ENCODE measurements at places on chromosomes 1 and 21.

- DNase-seq, result no peak
Measured at GRCh38 chr1:101124405-101124804, 98.8 kb upstream of the DPH5 start.

DNA sequence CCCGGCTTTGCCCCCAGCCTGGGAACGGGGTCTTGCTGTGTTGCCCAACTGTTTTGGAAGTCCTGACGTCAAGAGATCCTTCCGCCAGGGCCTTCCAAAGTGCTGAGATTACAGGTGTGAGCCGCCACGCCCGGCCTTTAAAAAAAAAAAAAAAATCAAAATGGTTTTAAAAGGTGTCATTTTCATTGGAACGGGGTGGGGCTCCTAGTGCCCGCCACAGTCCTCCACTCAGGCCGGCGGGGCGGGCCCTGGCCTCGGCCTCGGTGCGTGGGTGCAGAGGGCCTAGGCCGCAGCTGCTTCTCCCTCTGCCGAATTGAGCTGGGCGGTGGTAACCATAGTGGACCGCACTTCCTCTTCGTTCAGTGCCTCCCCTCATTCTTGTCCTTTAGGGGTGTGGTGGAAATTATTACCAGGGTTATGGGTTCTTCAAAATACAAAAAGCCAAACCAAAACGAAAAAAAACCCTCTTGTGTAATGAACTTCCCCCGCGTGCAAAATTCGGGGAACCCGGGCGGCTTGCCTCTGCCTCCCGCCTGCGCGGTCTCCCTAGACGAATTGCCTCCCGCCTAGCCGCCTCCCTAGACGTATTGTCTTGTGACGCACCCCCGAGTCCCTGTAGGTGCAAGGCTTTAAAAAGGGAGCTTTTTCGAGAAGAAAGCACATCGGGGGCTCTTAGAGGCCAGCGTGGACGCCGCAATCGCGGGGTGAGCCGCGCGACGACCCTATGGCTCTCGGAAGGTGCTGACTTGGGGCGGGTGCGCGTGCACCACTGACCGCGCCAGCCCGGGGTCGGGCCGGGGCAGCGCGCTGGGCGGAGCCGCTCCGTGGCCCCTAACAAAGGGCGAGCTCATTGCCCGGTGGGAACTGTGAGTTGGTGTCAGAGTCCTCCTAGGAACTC, 10.5 kb upstream of the SPEN start:
- DNase-seq, result no peak

DNA sequence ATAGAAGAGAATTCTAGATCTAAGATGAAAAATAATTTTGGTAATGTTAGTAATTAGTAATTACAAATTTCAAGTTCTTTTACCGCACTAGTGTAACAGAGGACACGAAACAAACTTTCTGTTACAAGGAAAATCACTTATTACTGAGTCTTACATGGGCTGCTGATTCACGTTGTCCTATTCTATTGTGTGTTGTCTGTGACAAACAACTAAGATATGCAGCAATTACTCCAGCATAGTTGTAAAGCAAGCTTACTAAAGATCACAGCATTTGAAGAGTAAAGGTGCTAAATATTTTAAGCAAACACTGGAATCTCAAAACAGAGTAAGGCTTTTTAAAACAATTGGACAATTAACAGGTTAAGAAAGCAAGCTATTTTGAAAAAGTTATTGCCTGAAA, 502.3 kb downstream of the KCNT2 start:
- DNase-seq, result peak; percentile 24

- DNase-seq, result no peak
Measured at GRCh38 chr1:195576641-195577040, 1031.6 kb downstream of the KCNT2 start.

- DNase-seq, result peak; percentile 87
Measured at GRCh38 chr1:82565146-82565545, 764.4 kb downstream of the ADGRL2 start.

DNA sequence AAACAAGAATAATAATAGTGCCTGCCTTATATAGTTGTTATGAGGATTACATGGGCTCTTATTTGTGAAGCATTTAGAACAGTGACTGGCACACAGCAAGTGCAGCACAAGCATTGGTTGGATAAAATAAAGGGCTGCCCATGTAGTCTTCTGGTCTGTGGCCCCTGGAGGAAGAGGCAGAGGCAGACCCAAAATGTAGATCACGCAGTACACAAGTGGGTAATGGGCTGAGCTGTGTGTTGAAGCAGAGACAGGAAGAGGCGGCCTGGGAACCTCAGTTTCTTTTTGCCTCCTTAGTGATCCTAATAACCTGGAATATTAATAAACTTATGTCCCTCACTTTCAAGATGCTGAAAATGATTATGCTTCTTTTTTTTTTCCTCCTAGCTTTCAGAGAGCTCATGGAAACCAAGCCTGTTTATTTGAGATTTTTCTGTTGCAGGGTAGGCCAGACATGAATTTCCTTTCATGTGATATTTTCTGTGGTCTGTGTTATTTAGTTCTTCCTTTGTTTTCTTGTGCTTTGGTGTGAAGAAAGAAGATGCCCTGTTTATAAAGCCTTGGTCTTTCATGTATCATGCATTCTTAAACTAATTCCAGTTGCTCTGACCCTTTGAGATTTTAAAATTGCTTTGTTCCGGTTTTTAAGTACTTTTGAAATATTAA, 42.5 kb downstream of the LRRC8D start:
- no peak for DNase-seq

DNA sequence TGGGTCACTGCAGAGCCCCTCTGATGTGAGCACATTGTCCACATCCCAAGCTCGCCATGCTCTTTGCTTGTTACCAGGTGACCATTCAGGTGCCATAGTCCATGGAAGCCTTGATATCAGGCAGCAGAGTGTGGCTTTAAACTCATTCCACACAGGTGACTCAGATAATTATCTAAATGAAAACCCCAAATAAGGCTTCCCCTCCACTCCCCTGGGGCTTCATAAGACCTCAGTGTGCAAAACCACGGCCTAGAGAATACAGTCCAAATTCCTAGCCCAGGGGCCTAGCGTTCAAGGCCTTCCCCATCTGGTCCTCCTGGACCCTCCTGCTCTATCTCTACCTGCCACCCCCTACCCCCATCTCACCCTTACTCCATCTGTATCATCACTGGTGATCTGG, 97.1 kb downstream of the ARHGEF10L start:
- peak; percentile 46 for DNase-seq

GRCh38 chr1:155011004-155011416, 8.4 kb downstream of the ZBTB7B start:
- DNase-seq, result no peak

GRCh38 chr21:42101246-42101645, 30.1 kb downstream of the UMODL1 start:
- DNase-seq, result no peak

DNA sequence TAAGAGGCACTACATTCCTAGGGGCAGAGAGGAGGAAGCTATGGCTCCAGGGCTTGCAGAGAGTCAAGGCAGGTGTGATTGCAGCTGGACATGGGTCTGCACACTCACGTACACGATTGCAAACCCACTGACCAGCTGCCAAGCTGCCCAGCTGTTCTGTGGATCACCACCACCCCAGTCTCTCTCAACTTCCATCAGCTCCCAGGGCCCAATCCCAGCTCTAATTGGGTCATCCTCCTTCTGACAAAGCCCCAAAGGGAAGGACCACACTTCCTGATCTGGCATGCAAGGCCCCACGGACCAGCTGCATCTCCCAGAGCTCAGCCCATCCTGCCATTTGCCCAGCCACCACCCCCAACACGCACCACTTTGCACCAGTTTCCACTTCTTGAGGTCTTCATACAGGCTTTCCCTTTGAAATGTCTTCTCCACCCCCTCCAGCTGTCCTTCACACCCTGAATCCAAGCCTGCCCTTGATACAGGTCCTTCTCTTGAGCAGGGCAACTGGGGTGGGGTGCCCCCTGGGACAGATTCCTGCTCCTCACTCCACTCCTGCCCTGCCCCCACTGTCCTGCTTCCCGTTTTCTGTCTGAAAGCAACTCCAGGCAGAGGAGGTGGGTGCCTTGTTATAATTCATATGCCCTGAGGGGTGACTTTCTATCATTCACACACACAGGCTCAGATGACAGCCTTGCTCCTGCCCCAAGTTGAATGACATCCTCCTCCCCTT, 179.4 kb upstream of the EDN2 start:
- DNase-seq, result no peak

- DNase-seq, result peak; percentile 68
Measured at GRCh38 chr21:16536643-16537434, 807.1 kb downstream of the USP25 start.

DNA sequence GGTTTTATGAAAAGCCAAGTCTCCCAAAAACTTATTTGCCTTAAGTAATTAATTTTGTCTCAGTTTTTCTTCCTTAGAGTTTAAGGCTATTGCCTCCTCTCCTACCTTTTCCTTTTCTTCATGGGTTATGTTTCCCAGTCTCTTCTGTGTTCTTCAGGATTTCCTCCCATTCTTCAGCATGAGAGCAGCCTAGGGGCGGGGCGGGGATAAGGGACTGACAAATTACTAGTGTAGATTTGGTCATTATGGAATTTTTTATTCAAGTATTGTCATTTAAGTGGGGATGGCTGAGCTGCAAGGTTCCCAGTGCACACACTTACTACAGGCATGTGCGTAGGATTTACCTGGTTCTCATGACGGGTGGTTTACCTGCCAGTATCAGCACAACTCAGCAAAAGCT, 35.2 kb upstream of the PIGV start:
- DNase-seq, result no peak

DNA sequence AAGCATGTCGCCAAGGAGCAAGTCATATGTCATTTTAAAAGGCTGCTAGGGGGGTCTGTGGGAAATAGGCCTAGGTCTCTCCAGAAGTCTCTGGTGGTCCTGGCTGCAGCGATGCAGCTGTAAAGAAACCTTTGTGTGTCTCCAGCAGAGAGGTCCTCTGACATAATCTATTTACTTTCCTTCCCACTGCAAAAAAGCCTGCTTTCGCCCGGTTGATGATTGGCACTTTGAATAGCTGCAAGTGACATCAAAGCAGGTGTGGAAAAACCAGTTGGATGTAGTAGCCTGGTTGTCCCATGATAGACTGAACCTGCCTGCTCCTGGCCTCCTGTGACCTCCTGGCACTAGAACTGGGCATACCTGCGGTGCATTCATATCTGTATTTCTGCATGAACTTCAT, 13.8 kb downstream of the RASSF5 start:
- DNase-seq, result no peak

GRCh38 chr1:153869486-153869885, 53.3 kb downstream of the GATAD2B start:
- DNase-seq, result no peak

DNA sequence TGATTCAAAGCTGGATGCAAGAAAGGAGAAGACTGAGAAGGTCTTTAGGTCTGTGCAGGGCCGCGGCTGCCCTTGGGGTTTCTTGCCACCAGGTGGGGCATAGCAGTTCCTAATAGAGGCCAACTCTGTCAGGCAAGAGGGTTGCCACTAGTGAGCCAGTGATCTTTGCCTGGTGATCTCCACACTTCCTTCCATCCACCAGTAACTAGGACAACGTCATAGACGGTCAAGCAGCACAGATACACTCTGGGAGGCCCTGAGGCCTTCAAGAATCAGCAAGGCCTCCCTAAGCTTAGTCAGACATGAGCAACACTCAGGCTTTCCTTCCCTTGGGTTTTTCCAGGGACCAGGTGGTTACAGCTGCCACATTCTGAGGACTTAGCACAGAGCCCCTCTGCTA, 32.9 kb upstream of the ATP2B4 start:
- DNase-seq, result no peak

DNA sequence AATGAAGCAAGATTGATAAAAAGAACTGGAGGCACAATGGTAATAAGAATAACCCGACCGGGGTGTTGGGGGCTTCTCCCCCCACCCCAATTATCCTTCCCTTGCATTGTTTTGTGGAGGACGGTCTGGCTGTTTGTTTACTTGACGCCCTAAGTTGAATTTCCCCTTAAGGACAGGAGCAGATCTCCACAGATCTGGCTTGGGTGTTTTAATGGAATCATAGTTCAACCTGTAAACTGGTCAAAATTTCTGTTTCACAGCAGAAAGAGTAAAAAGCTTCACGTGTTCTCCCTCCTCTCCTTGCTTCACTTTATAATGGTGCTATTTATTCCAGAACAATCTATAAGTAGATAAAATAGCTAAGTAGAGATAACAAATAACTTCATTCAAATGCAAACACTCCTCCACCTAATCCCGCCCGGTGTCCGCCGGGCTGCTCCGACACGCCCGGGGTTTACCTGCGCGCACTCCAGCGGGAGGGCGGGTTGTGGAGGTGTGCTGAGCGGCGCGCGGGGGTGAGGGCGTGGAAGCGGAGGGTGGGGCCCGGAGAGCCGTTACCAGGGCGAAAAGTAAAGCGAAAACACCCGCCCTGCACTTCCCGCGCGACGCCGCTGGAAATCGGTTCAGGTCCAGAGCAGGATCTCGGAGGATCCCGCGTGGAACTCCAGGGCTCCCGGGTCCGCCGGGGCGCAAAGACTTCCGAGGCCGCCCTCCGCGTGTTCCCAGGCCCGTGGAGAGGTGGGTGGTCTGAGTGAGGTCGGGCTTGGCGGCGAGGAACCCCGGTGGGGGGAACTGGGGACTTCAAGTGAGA, 2.0 kb upstream of the ATF3 start:
- no peak for DNase-seq

DNA sequence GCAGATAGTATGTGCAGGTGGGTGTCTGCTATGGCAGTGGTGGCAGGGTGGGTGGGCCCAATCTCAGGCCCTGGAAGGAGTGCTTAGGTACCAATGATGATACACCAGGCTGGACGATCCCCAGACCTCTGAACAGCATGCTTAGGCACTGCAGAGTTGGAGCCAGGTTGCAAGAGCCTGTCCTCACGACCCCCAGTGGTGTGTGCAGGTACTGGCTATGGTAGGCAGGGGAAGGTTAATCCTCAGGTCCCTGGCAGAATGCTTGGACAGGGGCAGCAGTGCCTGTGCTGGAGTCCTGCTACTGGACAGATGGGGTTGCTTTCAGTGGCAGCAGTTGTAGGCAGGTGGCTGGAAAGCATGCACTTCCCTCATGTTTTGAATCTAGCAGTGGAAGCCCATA, 100.5 kb upstream of the NEK7 start:
- DNase-seq, result no peak

GRCh38 chr21:37342046-37342632, 24.4 kb upstream of the DYRK1A start:
- no peak for DNase-seq

DNA sequence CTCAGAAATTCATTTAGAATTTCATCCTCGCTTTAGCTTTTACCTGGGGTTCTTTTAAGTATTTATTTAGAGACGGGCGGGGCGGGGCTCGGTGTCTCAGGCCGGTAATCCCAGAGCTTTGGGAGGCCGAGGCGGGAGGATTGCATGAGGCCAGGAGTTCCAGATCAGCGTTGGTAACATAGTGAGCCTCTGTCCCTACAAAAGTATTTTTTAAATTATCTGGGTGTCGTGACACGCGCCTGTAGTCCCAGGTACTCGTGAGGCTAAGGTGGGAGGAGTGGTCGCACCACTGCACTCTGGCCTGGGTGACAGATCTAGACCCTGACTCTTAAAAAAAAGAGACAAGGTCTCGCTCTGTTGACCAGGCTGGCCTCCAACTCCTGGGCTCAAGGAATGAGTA, 942 bp upstream of the RSBN1 start:
- no peak for DNase-seq
